ENCODE measurements at places on chromosomes 12 and 14.

- H3K27me3 ChIP-seq: no peaks in the 10 kb centered on the region
- DNase-seq: no peak
- no peaks in the 10 kb centered on the region for H3K36me3 ChIP-seq
- H3K4me3 ChIP-seq: no peak overlapping the region
- peaks cover 9% of the 10 kb centered on the region for H3K4me1 ChIP-seq
Measured at GRCh38 chr14:32656601-32657000, 282.1 kb upstream of the NPAS3 start.

DNA sequence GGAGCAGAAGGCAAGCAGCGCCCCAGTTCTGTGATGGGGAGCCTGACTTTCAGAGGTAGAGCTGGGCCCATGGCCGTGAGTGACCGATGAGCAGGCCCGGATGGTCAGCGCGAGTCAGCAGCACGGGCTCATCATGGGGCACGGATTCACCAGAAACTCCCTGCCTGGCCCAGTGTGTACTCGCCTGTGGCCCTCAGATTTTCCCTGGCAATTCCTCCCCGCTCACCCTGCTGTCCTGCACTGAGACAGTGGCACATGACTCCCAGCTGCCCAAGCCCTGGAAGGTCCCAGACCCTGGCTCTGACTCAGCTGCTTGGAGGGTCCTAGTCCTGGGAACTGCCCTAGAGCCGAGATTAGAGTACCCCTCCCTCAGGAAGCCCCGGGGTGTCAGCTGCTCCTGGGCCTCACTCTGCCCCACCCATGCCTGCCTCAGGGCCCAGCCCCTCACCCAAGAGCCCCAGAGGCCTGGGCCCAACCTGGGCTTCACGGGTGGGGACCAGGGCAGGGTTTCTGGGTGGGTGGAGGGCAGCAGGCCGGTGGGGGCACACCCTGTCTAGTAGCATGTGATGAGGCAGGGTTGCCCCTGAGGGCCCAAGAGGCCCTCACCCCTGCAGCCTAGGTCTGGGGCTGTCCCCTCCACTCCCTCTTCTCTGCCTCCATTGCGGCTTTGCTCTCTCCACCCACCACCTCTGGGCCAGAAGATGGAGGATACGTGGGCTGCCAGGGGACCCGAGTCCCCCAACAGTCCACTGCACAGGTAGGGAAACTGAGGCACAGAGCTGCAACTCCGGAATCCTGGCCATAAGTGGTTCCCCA, 8.4 kb downstream of the TRMT61A start:
- H3K4me1 ChIP-seq: peaks cover 11% of the 10 kb centered on the region
- H3K27ac ChIP-seq: no peak overlapping the region
- H3K4me3 ChIP-seq: no peak overlapping the region
- H3K27me3 ChIP-seq: peaks cover 12% of the 10 kb centered on the region
- no peaks in the 10 kb centered on the region for H3K36me3 ChIP-seq

DNA sequence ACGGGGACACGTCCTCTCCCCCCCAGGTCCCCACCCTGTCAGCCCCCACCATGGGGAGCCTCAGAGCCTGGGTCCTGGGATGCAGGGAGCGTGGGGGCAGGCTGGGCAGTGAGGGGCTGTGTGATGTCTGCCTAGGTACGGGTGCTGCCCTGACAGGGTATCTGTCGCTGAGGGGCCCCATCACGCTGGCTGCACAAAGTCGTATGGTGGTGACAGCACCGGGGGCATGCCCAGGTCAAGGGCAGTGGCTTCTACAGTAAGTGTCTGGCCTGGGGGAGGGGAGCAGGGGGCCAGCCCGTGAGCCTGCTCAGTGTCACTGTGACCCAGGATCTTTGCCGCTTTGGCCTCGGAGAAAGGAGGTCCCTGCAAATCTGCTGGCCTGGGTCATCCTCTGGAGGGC, 23.3 kb downstream of the PAPLN start:
- no peak for DNase-seq
- no peaks in the 10 kb centered on the region for H3K4me1 ChIP-seq
- H3K36me3 ChIP-seq: no peaks in the 10 kb centered on the region
- H3K27me3 ChIP-seq: no peaks in the 10 kb centered on the region
- H3K4me3 ChIP-seq: no peak overlapping the region

- H3K27ac ChIP-seq: no peak overlapping the region
- peaks cover 12% of the 10 kb centered on the region for H3K4me1 ChIP-seq
- no peaks in the 10 kb centered on the region for H3K27me3 ChIP-seq
- peaks cover 5% of the 10 kb centered on the region for H3K36me3 ChIP-seq
Measured at GRCh38 chr12:12278899-12279298, 12.1 kb upstream of the LRP6 start.

GRCh38 chr12:89995870-89996269, 287.2 kb upstream of the ATP2B1 start:
- no peak overlapping the region for H3K27ac ChIP-seq
- H3K36me3 ChIP-seq: no peaks in the 10 kb centered on the region
- no peaks in the 10 kb centered on the region for H3K27me3 ChIP-seq
- peaks cover 59% of the 10 kb centered on the region for H3K4me1 ChIP-seq

DNA sequence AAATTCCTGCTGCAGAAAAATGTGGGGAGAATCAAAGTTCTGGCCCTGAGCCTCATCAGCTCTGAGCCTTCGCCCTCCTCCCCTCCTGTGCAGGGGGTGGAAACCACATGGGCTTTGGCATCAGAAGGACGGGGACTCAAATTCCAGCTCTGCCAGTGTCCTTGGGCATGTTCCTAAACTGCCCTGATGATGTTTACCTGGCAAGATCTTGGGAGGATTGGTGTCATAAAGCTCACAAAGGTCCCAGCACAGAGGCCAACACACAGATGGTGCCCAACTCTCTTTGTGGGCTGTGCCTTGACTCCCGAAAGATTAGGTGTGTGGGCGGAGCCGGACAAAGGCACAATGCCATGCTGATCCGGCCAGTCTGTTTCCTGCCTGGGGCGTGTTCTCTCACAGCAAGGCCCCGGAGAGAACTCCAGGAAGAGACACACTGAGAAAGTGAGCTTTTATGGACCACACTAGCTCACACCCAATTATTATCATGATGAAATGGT, 20.5 kb upstream of the CLMN start:
- peaks cover 2% of the 10 kb centered on the region for H3K4me1 ChIP-seq
- no peaks in the 10 kb centered on the region for H3K36me3 ChIP-seq
- H3K27me3 ChIP-seq: peaks cover 7% of the 10 kb centered on the region
- H3K4me3 ChIP-seq: no peak overlapping the region
- H3K27ac ChIP-seq: no peak overlapping the region

GRCh38 chr14:36661506-36662257, at the start of gene PAX9:
PAX9 (plus strand) TSS chr14:36661860; CDS start chr14:36662090, 230 bp downstream.
- H3K4me1 ChIP-seq: peaks cover 32% of the 10 kb centered on the region
- DNase-seq: peak; percentile 90
- no peak within 1 kb of the TSS for H3K27ac ChIP-seq
- H3K27me3 ChIP-seq: peaks cover 99% of the 10 kb centered on the region
- no peaks in the 10 kb centered on the region for H3K36me3 ChIP-seq

GRCh38 chr12:62618930-62619329, 152.3 kb downstream of the MON2 start:
- peaks cover 5% of the 10 kb centered on the region for H3K4me1 ChIP-seq
- no peak for DNase-seq
- H3K27ac ChIP-seq: no peak overlapping the region
- peaks cover 5% of the 10 kb centered on the region for H3K36me3 ChIP-seq
- no peaks in the 10 kb centered on the region for H3K27me3 ChIP-seq

- H3K36me3 ChIP-seq: peaks cover 22% of the 10 kb centered on the region
- H3K27ac ChIP-seq: peak overlapping the region; percentile 95
- peaks cover 36% of the 10 kb centered on the region for H3K4me1 ChIP-seq
- H3K4me3 ChIP-seq: peak overlapping the region; percentile 73
Measured at GRCh38 chr12:6937481-6938352, 5.9 kb upstream of the RNU7-1 start.

DNA sequence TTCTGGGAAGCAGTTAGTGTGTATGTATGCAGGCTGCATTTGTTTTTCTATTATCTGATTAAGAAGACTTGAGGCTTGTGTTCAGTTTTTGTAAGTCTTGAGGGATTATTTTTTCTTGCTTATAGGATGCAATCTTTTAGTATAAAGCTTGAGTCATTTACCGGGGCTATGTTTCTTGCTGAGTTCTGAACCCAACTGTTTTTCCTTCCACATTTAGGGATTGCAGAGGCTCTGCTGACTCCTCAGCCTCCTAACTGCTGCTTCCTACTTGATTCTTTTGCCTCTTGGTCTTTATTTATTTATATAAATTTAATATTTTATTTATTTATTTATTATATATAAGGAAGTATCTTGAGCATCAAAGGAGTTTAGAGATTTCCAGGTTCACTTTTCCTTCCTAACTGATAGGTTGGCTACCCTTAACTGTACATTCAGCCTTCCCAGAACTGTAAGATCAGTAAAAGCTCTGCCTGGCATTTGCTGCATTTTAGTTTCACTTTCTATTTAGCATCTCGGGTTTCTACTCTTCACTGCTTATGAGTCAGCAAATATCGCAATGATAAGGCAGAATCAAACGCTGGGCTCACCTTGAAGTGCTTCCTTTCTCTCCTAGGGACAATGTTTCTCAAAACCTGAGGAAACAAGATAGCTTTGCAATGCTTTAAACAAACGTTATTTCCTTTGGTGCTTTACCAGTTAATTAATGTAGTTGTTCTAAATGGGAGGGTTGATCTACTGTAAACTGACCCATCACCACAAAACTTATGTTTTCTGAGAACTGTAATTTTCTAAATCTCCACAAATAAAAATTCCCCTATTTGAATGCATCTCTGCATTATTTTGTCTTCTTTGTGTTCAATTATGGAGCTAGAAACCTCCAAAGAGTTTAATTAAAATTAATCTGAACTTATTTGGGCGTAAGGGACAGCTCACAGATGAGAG, 1183.7 kb upstream of the TMEM132C start:
- peak overlapping the region; percentile 58 for H3K4me3 ChIP-seq
- H3K36me3 ChIP-seq: no peaks in the 10 kb centered on the region
- no peaks in the 10 kb centered on the region for H3K27me3 ChIP-seq
- peaks cover 7% of the 10 kb centered on the region for H3K4me1 ChIP-seq
- peak overlapping the region; percentile 89 for H3K27ac ChIP-seq

GRCh38 chr14:96363751-96364336, 518 bp downstream of the GSKIP start:
- peak overlapping the region; percentile 91 for H3K4me3 ChIP-seq
- peaks cover 41% of the 10 kb centered on the region for H3K4me1 ChIP-seq
- peak overlapping the region; percentile 96 for H3K27ac ChIP-seq

GRCh38 chr14:23829736-23830471, 123.7 kb upstream of the DHRS4 start:
- H3K4me3 ChIP-seq: no peak overlapping the region
- H3K27me3 ChIP-seq: no peaks in the 10 kb centered on the region
- H3K4me1 ChIP-seq: no peaks in the 10 kb centered on the region

GRCh38 chr12:70251226-70251625, 8.0 kb downstream of the CNOT2 start:
- no peak overlapping the region for H3K4me3 ChIP-seq
- H3K36me3 ChIP-seq: peaks cover 4% of the 10 kb centered on the region
- peak overlapping the region; percentile 4 for H3K27ac ChIP-seq
- no peaks in the 10 kb centered on the region for H3K27me3 ChIP-seq
- DNase-seq: no peak
